ENCODE measurements at places on chromosomes 16 and 17.
A peak's percentile ranks its signal among the peaks of the same experiment; 100 is the strongest.

- DNase-seq = peak; percentile 81
These were observed 7.4 kb downstream of the KDM6B start for GRCh38 chr17:7841396-7841914.

DNA sequence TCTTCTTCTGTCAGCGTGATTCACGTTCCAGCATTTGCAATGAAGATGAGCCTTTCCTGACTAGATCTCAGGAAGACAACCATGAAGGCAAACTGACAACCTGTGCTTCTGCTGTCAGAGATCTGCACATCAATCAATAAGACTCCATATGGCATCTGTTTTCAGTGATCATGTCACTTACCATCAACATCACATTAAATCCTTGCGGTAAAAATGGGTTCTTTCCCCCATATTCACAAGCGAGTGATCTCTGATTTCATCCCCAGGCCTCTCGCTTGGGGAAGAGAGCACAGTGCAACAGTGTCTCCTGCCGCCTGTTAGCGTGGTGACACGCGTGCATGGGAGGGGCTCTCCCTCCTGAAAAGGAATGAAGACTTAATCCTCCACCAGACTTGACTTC, 11.1 kb downstream of the NACA2 start:
- no peak for DNase-seq

- DNase-seq = no peak
These were observed 8.1 kb upstream of the FOXF1 start for GRCh38 chr16:86501989-86502855.

DNA sequence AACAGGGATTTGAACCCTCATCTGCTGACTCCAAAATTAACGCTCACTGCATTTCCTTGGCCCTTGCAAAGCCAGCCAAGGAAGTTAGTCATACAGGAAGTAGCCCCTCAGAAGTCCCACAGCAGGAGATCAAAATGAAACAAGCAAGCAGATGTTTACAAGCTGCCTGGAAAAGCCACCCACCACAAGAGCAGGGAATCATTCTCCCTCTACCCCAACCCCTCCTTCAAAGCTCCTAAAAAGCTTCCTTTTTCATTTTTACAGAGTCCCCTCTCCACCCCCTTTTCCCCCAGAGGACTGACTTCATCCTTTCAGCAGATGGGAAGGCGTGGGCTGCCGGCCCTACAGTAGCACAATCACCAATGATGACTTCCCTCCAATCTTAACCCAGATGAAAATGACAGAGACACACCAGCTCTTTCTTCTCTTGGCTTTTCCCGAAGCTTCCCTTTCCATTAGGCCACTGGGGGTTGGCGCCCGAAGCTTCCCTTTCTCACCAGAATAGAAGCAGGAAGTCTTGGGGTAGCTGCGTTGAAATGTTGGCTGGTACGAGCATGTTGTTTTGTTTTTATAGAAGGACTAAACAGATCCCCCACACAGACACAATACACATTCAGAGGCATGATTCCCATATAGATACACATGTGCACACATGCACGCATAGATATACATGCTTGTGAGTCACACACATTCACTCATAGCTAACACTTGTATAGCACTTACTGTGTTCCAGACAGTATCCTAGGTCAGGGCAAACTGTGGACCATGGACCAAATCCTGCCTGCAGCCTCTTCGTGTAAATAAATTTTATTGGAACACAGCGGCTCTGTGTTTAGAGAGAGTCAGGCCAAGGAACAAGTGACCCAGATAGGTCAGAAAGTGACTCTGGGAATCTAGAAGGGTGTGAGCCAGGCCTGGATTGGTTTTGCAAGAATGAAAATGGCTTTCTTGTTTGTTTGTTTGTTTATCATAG, 17.4 kb downstream of the ITPRIPL2 start:
- DNase-seq = peak; percentile 39

GRCh38 chr16:24829153-24829552, 16.6 kb upstream of the SLC5A11 start:
- no peak for DNase-seq

- no peak for DNase-seq
These were observed 34.6 kb upstream of the ALDH3A2 start for GRCh38 chr17:19613979-19614378.

- no peak for DNase-seq
These were observed 20.5 kb downstream of the ERN1 start for GRCh38 chr17:64109400-64109799.

GRCh38 chr17:68325961-68326360, 34.7 kb downstream of the ARSG start:
- DNase-seq = no peak

DNA sequence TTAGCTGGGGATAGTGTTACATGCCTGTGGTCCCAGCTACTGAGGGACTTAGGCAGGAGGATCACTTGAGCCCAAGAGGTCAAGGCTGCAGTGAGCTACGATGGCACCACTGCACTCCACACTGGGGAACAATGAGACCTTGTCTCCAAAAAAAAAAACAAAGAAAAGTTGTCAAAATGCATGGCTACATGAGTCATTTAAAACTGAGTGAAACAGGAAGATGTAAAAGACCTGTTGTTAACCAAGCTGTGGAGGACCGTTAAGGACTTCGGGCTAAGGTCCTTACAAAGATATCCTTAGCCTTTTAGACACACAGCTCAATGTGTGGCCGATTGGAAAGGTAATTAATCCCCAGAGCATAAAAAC, 25.1 kb downstream of the ZP2 start:
- DNase-seq = no peak

GRCh38 chr16:3797473-3797872, 80.1 kb upstream of the TRAP1 start:
- DNase-seq = no peak

GRCh38 chr17:78940708-78941107, 15.5 kb upstream of the TIMP2 start:
- no peak for DNase-seq

- DNase-seq = no peak
These were observed 129.4 kb downstream of the ZNF778 start for GRCh38 chr16:89346869-89347268.

DNA sequence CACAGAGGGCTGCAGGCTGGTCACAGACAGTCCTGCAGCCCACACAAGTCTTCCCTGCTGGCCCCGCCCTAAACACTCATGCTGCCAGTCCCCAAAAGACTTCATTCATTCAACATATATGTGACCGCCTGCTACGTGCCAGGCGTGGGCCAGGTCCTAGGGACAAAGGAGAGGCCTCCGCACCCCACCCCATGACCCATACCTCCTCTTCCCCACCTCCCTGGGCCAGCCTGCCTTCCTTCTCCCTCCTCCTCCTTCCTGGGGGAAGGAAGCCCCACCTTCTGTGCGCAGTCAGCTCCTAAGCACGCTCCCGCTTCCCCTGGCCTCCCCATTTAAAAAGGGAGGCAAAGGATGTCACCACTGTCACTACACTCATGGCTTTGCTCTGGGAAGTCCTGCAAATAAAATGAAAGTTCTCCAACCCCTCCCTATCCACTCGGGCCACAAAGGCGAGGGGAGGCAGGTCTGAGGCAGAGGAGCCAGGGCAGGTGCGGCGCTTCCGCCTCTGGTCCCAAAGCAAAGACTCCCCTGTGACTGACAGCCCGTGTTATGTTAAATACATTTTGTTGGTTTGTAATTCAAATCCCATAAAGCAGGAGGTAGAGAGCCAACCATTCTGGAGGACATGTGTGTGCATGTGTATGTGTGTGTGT, 9.0 kb downstream of the DNAAF8 start:
- no peak for DNase-seq

DNA sequence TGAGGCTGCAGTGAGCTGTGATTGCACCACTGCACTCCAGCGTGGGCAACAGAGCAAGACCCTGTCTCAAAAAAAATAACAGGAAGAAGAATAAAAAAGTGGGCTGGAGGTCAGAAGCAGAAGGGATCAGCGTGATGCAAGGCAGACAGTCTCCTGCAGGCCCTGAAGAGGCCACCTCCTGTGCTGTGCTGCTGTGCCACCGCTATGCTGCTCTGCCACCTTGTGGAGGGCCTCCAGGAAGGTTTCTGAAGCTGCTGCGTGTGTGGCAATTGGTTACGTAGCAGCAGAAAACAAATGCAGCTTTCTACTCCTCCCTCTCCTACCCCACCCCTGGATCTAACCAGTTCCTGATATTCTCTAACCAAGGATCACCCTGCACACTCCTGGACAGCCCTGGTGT, 815.5 kb downstream of the KCNJ18 start:
- DNase-seq = no peak

- no peak for DNase-seq
These were observed 6.9 kb downstream of the C17orf67 start for GRCh38 chr17:56826611-56827414.

- DNase-seq = no peak
These were observed 1.9 kb downstream of the KRTAP4-8 start for GRCh38 chr17:41096055-41096454.

DNA sequence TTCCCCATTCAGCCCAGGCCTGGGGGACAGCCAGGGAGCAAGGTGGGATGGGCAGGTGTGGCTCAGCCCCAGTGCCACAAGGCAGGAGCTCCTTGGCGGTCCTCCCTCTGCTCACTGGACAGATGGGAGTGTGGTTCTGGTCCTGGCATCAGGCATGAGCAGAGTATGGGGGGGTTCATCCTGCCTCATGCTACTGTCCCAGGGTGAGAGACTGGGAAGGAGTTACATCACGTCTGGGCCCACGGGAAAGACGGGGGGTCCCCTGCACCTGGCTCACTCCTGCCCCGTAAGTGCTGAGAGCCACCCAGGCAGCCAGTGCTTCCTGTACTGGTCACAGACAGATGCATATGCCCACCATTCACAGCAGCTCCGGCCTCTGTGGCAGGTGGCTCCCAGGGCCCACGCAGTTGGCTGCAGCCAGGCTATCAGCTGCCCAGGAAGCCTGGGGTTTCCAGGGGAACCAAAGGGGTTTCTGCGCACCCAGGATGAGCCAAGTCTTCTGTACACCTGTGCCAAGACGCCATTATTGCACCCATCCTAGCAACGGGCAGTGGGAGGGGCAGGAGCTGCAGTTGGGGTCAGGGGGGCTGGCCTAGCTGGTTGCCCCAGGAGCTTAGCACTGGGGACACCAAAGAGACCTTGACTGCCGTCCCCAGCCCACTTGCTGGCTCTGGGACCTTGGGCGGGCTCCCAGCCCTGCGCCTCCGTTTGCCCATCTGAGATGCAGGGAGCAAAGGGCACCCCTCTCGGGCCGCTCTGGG, 1.9 kb downstream of the BAIAP3 start:
- no peak for DNase-seq

- no peak for DNase-seq
These were observed 3.3 kb downstream of the CDK5R1 start for GRCh38 chr17:32490101-32490482.
